Activated T-cell treated with anti-CD3 and anti-CD28 coated beads, Interleukin-2, amount 50 U/mL, for 4 hours (primary cell): ENCODE measurements at places on chromosomes 3 and 15. TPM values are rescaled to one million over a fixed set of nuclear protein-coding genes. Genes with fewer than 3 reads are reported as not detected.

The CHRFAM7A gene
- total RNA-seq: 0.29 TPM

The GOLGA6D gene
- not detected for total RNA-seq

The GPR15 gene
- total RNA-seq: 1.5 TPM

The GHSR gene
- total RNA-seq: not detected

The KIF7 gene
- total RNA-seq: 3.2 TPM

The VWA5B2 gene
- total RNA-seq: 0.16 TPM

The SLC6A1 gene
- not detected for total RNA-seq

The GOLGA8S gene
- not detected for total RNA-seq

- no peak for DNase-seq
These were observed 117.6 kb downstream of the CHST2 start for GRCh38 chr3:143237077-143237627.

- DNase-seq: no peak
These were observed 148.2 kb downstream of the CMSS1 start for GRCh38 chr3:99965681-99966408.

GRCh38 chr15:51379390-51379789, 37.9 kb downstream of the GLDN start:
- no peak for DNase-seq

DNA sequence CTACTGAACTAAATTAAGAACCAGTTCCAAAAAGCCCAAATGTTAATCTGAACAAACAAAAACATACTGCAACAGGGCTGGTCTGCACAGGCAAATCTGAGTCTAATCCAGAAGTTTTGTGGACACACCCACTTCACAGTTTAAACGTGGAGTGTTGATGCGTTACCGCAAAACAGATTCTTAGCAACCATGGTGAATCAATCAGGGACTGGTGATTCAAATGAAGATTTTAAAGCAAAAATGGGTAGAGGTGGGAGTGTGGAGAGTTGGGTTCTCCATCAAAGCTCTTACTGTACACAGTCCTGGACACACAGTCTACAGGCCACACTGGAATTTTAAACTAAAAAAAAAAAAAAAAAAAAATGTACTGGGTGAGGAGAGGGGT, 5.2 kb downstream of the ANXA2 start:
- no peak for DNase-seq

DNA sequence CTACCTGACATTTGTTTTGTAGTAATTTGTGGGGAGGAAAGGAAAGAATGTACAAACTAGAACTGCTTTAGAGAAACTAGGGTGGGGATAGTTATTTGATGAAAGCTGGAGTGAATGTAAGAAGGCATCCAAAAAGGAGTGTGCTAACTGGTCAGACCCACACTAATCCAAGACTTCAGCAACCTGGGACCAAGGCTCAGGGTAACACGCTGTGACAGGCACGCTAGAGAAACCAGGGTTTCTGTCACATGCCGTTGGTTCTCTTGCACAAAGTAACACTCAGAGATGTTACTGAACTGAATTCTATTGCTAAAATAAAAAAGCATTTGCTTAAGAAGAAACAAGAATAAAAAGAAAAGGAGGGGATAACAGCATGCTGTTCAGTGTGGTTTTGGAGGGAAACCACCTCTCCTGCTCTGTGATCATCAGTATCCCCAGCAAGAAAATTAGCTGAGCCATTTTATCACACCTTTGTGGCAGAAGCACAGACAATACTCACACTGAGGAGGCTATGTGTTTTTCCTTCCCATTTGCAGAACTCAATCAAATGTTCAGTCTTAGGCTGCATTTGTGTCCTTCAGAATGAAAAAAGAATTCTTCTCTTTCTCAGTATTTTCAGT, 2.8 kb upstream of the CCDC80 start:
- DNase-seq: no peak

DNA sequence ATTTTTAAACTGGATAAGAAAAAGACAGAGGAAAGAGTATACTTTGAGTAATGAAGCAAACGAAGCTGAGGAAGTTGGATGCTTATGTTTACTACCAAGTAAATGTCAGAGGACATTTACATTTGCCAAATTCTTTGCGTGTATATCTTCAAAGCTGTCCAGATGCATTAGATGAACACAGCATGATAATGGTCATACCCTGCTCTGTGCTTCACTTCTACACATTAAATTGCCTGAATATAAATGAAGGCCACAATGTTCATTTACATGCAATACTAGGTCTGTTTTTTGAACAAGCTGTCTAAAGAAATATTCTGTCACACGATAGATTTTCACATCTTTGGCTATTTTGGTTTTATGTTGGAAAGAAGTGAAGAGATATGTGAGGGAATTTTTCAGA, 405.8 kb upstream of the ADAMTS9 start:
- no peak for DNase-seq

- no peak for DNase-seq
These were observed 35.6 kb downstream of the ABCC5 start for GRCh38 chr3:183981990-183982644.

GRCh38 chr3:156665291-156665690, 9.1 kb upstream of the TIPARP start:
- DNase-seq: no peak

- no peak for DNase-seq
These were observed 20.1 kb upstream of the SECISBP2L start for GRCh38 chr15:49066372-49066771.

GRCh38 chr15:101371081-101371480, 76.0 kb upstream of the SNRPA1 start:
- no peak for DNase-seq

DNA sequence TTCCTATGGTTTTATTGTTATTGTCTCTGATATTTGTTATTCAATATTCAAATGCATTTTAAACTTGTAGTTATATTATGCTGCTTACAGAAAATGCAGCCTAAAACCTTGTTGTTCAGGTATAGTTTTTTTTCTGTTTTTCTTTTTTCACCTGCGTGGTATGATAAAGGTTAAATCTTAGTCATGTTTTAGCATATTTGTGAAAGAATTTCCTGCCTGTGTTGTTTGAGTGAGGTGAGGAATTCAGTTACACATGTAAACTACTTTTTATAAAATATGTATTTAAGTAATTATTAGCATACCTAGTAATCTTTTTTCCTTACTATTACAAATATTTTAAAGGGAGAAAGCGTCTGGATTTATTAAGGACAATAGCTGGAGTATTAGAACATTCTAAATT, 90.0 kb upstream of the NAALADL2 start:
- no peak for DNase-seq

- DNase-seq: no peak
These were observed 23.1 kb downstream of the CCDC33 start for GRCh38 chr15:74259292-74259648.

- DNase-seq: no peak
These were observed 9.2 kb upstream of the ATP8B4 start for GRCh38 chr15:50128266-50128665.

DNA sequence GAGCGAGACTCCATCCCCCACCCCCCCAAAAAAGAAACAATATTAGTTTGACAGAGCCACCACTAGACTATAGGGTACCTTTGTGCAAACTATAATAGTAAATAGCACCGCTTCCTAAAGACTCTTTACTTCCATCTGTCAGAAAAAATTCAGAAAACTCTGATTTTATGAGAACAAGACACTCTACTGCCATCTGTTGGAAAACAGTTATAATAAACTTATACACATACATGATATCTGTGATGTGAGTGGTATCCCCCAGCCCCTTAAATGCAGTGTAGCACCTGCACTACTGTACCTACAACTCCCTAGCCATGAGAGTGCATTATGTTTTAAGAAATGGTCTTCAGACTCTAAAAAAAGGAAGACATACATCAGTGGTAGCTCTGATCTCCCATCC, 47.1 kb upstream of the CTDSPL start:
- DNase-seq: no peak

- no peak for DNase-seq
These were observed 26.7 kb downstream of the ABHD2 start for GRCh38 chr15:89114990-89115389.

- no peak for DNase-seq
These were observed 2.7 kb downstream of the SPESP1 start for GRCh38 chr15:68933001-68933400.

GRCh38 chr15:53437985-53438841, 321.2 kb downstream of the WDR72 start:
- no peak for DNase-seq

- no peak for DNase-seq
These were observed 264.4 kb upstream of the VEPH1 start for GRCh38 chr3:157767607-157768006.
